ENCODE measurements at places on chromosomes 2 and 18.

GRCh38 chr2:368386-368785 lies 80.5 kb upstream of the ALKAL2 start:
- no peak for DNase-seq

DNA sequence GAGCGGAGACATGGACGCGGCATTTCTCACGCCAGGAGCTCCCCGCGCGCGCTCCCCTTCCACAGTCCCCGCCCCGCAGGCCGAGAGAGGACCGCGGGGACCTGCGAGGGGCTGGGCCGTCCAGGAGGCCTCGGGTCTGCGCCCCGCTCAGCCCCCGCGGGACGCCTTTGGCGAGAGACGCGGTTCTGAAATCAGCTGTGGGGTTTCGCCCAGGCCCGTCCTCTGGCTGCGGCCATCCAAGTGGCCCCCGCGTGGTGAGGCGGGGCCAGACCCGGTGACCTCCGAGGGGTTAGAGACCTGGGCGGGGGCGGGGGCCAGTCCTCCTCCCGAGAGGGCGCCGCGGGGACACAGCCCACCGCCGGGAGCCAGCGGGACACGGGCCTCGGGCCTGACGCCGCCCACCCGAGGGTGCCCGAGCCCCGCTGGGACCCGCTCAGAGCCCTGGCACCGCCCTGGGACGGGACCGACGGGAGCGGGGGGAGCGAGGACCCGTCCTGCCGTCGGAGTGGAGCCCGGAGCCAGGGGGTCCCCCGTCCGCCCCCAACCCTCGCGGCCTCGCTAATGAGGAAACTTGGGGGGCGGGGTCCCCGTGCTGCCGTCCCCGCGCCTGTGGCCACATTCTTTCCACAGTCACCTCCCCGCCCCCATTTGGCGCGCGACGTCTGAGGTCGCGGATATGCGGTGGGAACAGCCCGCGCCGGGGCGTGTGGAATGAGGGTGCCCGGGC lies 6.1 kb upstream of the SALL3 start:
- no peak for DNase-seq

GRCh38 chr2:173607606-173608311 lies 253.1 kb downstream of the CDCA7 start:
- DNase-seq, result no peak

DNA sequence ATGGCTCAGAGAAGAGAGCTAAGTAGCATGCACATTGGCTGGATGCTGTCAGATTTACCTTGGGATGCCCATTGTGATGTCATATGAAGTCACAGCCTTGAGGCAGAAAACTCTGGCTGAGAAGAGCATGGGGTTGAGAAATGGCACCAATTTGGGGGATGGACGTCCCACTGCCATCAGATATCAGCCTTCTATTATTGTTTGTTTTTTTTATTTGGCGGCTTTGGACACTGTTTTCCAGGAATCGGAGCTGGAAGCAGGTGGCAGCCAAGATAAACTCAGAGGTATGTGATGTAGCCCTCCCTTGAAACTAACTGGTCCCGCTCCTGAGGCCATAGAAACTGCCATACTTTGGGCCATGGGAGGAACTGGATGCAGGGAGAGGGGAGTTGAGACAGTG lies 40.6 kb downstream of the GCKR start:
- DNase-seq, result no peak

- DNase-seq, result no peak
Observed at GRCh38 chr2:154484338-154485099, 214.0 kb upstream of the KCNJ3 start.

- no peak for DNase-seq
Observed at GRCh38 chr2:201852462-201852861, 46.1 kb downstream of the CDK15 start.

GRCh38 chr2:40512256-40512655 lies 60.4 kb upstream of the SLC8A1 start:
- peak; percentile 44 for DNase-seq

Data from fibroblast of skin of back (primary cell).